CD14-positive monocyte (primary cell): ENCODE measurements at places on chromosomes 11 and 22.
A peak's percentile ranks its signal among the peaks of the same experiment; 100 is the strongest.

DNA sequence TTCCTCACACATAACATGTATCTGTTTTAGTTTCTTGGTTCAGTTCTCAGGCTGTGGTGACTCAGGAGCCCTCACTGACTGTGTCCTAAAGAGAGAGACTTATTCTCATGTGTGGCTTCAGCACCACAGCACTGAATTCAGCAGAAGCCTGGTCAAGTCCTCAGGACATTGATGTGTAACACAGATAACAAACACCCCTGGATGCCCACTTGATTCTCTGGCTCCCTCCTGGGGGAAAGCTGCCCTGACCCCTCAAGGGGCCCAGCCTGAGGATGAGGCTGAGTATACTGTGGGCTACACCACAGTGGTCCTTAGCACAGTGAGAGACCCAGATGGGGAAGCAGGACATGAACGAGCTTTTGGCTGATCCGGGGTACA lies 87.2 kb upstream of the VPREB1 start:
- DNase-seq, result no peak

DNA sequence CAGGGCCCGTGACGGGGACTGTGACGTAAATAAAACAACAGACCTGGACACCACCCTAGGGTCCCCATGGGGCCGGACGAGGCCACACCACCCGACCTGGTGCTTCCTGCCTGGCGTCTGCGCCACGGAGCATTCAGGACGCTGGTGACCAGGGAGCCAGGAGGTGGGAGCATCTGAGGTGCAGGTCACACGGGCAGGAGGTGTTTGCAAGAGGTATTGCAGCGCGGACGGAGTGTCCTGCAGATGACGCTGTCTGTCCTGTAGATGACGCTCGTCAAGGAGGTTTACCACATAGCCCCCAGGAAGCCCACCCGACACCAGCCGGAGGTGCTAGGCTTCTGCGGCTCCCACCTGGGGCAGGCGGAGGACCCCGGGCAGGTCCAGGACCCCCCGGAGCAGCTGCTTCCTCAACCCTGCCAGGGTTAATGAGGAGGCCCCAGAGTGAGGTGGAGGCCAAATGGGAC lies 986 bp upstream of the MUC5B start:
- no peak for DNase-seq

DNA sequence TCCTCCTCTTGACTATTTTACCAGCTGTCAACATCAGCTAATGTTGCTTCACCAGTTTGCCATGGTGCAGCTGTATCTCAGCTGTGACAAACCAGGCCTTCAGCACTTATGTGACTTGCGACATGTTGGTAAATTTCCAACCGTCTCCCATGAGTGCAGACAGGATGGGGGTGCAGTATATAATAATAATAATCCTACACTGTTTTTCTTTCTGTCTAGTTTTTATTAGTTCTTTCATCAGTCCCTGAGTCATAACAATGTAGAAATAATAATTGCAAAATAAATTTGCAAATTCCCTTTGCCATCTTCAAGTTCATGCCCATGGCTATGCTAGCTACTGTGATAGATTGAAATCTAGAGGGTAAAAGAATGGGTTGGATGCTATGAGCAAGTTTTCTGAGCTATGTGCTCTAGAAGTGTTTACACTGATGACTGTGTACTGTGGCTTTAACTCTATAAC lies 4.9 kb downstream of the MMP13 start:
- no peak for DNase-seq

GRCh38 chr11:59556917-59557348 lies 45.6 kb downstream of the OR4D9 start:
- DNase-seq, result no peak

DNA sequence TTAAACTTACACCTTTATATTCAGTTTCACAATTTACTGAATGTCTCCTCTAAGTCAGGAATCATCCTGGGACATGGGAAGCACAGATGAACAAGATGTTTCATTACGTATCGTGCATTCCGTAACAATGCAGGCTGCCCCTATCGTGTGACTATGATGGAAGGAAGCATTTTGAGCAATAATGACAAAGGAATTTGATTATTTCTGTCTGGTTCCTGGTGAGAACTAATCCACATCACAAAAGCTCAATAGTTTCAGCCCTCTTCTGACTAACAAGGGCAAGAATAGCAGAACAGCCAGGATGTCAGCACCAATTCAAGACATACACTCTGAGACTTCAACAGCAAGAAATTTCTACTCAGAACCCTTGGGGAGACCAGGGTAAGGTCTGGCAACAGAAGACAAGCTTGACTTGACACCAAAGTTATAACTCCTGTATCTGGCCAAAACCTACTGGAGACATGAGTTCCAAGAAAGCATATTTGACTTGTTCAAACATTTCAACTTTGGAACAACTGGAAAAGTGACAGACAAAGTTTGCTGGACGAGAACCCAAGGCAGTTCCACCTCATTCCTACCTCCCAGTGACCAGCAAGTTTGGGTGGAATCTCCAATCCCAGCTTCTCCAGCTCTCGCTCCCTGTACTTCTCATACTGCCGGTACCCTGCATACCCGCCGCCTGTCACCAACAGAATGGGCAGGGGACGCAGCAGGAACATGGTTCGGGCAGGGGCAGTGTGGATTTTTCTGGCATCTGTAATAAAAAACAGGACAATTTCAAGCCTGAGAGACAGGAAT lies 14.3 kb downstream of the PISD start:
- DNase-seq, result no peak

GRCh38 chr11:72940417-72940816 lies 126.2 kb downstream of the ATG16L2 start:
- no peak for DNase-seq

DNA sequence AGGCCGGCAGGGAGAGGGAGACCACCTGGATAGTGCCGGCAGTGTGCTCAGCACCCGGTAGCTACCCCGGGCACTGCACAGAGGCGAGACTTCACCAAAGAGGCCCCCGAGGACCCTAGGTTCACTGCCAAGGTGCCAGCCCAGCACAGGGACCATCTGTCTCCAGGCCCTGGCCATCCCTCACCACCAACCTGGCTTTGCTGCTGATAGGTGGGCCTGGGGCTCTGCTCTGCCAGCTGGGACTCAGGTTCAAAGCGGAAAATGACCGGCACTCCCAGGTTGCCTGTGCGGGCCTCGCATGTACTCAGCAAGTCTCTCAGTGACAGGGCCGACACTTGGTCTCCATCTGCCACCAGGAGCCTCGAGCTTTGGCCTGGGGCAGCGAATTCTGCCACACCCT lies 812.2 kb downstream of the BRD1 start:
- no peak for DNase-seq

DNA sequence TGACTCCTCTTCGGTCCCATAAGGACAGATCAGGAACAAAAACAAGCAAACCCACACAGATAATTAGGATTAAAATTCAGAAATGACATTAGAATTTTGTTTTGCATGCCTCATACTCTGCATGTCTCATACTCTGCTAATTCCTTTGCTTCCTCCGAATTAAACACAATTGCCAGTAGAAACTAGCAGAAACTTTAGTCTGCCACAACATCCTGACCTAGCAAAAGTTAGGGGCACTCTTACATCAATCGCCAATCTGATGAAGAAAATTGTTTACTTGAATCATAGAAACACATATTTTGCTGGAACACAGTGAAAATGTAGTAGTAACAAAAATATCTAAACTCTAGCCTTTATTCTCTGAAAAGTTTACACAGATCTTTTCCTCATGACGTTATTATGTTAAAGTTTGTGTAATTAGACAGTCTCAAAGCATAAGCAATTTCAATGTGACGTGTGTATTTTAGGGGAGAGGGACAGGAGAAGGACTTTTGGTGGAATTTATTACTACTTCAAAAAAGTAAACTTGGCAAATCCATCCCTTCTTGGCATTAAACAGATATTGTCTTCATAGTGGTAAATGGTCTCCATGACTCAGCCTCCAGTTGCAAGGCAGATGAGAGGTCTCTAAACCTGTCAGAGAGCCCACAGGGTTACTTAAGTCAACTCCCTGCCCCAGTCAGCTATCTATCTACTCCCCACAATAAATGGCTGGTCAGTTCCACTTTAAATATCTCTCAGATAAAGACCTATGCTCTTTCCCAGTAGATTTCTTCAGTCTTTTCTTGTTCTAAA lies 249.8 kb upstream of the UBASH3B start:
- DNase-seq, result no peak

DNA sequence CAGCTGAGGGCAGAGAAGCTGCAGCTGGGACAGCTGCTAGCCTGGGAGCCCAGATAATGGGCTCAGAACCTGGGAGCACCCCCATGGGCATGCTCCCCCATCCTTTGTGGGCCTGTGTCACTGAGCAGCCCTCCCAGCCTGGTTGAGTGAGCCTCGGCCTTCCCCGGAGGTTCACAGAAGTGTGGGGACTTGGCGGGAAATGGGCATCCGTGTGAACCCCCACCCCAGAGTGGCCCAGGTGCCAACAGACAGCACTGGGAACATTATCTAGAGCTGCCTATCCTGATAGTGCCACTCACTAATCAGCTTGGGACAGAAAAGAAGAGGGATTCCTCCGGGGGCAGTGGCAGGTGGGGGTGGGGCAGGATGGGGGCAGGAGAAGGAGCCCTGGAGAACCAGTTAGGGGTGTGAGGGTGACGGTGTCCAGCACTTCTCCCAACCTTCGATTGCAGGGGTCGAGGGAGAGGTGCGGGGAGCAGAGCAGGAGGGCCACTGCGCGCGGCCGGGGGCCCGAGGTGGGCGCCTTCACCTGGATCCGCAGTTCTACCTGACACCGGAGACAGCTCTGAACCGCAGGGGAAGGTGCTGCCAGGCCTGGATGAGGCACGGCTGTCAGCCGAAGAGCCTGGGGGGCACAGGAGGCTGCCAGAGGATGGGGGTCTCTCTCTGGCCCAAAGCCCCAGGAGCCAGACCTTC lies 33.1 kb downstream of the FLRT1 start:
- DNase-seq, result no peak

DNA sequence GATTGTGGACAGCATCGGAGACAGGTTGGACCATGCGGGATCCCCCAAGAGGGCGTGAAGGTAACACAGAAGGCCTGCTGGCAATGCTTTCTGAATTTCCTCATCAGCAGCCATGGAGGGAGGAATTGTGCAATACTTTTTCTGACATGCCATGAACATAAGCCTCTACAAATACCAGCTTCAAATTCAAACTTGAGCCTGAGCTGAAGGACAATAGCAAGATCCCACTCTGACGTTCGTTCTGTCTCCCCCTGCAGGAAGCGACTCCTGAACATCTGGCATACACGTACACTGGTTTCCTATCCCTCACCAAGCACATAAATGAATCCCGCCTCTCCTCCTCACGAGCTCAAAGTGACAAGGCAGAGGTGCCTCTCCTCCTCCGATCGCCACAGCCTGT lies 312.2 kb downstream of the BRD1 start:
- DNase-seq, result no peak

DNA sequence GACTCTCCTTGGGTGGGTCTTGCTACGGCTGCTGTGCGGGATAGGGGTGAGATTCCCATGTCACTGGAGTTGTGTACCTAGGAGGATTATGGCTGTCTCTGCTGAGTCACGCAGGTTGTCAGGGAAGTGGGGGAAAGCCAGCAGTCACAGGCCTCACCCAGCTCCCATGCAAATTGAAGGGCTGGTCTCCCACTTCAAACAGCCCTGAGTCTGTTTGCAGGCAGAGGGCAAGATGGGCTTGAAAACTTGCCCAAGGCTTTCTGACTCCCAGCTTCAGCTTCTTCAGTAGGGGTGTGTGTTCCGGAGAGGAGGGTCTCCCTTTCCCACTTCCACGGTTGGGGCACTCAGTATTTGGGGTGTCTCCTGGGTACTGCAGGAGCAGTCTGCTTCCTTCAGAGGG lies 10.9 kb upstream of the SC5D start:
- no peak for DNase-seq

- no peak for DNase-seq
Measured at GRCh38 chr22:17984114-17984513, 40.2 kb downstream of the MICAL3 start.

DNA sequence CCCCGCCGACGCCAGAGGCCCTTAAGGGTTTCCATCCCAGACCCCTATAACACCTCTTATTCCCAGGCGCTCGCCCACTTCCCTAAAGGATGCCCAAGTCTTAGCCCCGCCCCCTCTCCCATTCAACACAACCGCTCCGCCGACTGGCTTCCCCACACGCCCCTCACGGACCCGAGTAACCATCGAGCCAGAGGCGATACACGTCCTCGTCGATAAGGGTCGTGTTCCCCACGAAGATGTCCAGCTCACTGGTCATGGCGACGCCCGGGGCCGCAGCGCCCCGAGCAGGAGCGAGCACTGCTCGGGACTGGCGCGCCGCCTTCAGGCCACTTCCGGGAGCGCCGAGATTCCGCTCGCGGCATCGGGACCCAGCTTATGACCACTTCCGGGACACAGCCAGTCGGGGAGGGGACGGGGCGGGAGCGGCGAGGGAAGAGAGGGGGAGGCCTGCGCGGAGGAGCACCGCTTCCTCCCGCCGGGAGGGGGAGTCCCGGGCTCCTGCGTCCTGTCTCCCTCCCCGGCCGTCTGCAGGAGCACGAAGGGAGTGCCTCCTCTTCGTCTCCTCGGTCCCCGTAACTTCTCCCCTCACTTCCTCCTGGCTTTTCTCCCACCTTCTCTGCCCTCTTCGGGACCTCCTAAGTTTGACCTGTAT lies at the start of gene FIBP:
Gene FIBP (minus strand): TSS at position 309 of the 652 bp plus-strand sequence. CDS start 53 bp downstream, at position 256.
- peak; percentile 97 for DNase-seq

DNA sequence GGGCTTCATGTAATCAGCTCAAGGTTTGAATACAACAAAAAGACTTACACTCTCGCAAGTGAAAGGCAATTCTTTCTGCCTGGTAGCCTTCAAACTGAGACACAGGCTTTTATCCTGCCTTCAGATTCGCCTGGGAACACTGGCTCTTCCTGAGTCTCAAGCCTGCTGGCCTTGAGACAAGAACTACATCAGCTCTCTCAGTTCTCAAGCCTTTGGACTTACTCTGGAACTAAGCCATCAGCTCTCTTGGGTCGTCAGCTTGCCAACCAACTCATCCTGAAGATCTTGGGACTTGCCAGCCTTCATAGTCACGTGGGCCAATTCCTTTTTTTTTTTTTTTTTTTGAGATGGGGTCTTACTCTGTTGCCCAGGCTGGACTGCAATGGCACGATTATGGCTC lies 35.7 kb upstream of the LRRC10B start:
- DNase-seq, result no peak

DNA sequence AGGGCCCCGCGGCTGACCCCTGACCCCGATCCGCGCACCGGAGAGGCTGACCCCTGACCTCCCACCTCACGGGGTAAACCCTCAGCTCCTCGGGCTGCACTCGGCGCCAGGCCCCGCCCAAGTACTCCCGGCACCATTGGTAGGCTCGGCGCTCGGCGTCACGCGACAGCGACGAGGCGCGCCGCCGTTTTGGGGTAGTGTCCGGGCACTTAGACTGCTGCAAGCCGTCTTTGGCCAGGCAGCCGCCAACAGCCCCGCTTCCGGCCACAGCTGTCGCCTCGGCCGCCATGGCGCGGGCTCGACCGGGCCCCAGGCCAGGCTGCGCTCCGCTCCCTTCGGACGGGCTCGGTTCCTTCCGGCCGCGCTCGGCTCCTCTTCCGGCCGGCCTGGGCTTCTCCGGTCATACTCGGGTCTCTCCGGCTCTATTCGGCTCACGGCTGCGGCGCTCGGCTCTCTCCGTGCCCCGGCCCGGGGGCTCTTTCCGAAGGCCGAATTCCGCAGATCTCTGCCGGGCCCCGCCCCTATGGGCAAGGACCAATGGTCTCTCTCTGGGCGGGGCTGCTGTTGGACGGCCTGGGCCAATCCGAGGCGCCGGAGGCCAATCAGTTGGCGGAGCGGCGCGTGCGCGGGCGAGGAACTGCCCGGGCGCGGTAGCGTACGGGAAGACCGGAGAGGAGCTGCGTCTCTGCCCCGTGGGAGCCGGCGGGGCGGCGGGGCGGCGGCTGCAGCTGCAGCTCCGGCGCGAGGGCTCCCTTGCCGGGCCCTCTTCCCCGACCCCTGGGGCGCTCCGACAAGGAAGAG lies at the start of gene CHKB:
Gene CHKB (minus strand): TSS at position 357 of the 801 bp plus-strand sequence. CDS start 68 bp downstream, at position 289.
- peak; percentile 97 for DNase-seq
